ENCODE measurements at places on chromosomes 13 and 19.

- DNase-seq: no peak
Observed at GRCh38 chr13:110662091-110662490, 43.8 kb downstream of the CARS2 start.

DNA sequence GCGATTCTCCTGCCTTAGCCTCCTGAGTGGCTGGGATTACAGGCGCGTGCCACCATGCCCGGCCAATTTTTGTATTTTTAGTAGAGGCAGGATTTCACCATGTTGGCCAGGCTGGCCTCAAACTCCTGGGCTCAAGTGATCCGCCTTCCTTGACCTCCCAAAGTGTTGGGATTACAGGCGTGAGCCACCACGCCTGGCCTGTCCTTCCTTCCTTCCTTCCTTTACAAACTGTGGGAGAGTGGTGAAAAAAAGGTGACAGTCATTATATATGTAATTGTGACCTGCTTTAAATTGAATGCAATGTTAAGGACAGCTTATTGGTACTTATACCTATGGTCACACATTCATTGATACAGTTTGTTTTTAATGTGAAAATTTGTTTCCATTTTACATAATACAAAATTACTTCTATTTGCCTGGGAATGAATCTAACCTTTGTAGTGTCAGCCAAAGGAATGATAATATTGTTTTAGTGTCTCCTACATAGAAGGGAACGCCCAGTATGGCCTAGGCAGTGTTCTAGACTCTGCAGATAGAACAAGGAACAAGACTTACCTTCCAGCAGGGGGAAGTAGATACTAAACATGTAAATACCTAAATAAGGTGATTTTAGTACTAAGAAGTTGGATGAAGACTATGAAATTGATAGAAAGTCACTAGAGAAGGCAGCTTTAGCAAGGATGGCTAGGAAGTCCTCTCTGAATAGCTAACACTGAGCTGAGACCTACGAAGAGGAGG is 146.3 kb downstream of the GGACT start:
- DNase-seq: no peak

- DNase-seq: no peak
Observed at GRCh38 chr13:51856998-51857397, 4.8 kb upstream of the CCDC70 start.

DNA sequence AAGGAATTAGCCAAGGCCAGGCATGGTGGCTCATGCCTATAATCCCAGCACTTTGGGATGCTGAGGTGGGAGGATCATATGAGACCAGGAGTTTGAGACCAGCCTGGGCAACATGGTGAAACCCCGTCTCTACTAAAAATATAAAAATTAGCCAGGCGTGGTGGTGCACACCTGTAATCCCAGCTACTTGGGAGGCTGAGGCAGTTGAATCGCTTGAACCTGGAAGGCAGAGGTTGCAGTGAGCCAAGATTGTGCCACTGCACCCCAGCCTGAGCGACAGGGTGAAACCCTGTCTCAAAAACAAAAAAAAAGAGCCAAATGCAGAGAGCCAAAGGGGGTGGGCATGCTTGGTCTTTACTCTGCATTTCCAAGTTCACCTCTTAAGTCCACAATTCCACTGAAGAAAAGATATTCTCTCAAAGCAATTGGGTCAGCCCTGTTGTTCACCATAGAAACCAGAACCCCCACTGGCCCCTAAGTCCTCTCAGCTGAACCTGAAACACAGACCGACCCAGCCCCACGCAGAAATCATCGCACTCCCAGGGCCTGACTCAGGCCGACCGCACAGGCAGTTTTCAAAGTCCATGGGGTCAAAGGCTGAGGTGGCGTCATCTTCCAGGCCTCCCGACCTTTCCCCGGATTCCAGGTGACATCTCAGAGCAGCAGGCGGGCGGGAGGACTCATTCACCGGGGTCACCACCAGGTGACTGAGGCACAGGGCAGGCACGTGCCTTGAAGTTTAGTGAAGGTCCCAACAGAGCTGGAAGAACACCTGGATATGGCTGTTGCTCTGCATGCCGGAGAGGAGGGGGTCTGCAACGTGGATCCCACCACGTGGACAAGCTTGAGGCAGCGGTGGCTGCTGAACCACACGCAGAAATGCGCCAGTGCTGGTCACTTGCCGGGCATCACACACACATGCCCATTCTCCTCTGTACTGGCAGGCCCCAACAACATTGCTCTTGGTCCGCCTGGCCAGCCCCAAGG is 33.1 kb downstream of the SLC25A42 start:
- no peak for DNase-seq

DNA sequence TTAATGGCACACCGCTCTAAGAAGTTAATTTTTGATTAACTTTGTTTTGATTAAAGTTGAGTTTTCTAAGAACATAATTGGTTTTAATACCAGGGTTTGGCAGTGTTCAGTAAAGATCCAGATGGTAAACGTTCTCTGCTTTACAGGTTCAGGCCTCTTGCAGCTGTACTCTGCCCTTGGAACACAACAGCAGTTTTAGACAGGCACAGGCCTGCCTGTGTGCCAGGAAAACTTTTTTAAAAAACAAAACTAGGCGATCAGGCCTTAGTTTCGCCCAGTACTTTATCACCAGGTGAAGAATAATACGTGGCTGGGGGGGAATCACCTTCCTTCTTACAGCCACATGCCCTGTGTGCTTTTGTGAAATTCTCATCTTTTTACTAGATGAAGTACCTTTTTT is 38.0 kb upstream of the TEX29 start:
- no peak for DNase-seq

- DNase-seq: no peak
Observed at GRCh38 chr19:29323021-29323430, 110.1 kb upstream of the UQCRFS1 start.

- DNase-seq: no peak
Observed at GRCh38 chr13:33639626-33640080, 178.3 kb upstream of the RFC3 start.

- no peak for DNase-seq
Observed at GRCh38 chr13:85469320-85469719, 329.9 kb downstream of the SLITRK6 start.

- no peak for DNase-seq
Observed at GRCh38 chr19:32566246-32566830, 14.7 kb upstream of the PDCD5 start.

DNA sequence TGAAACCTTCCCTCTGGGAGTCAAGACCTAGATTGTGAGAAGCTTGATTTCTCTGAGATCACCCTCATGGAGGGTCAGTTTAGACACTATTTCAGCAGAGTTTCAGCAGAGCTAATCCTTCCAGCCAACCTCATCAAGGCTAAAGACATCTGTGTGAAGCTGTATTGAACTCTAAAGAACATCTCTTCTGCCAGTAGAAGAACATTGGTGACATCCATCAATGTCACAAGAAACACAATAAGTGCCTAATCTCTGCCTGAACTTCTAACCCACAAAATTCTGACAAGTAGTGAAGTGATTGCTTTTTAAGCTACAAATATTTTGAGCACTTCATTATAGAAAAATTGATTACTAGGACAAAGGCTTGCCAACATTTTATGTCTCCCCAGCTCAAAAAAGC is 475.8 kb upstream of the PCDH20 start:
- no peak for DNase-seq

- DNase-seq: no peak
Observed at GRCh38 chr19:46958532-46958931, 61.1 kb upstream of the NPAS1 start.

- DNase-seq: no peak
Observed at GRCh38 chr19:6224308-6224675, 55.5 kb downstream of the MLLT1 start.

DNA sequence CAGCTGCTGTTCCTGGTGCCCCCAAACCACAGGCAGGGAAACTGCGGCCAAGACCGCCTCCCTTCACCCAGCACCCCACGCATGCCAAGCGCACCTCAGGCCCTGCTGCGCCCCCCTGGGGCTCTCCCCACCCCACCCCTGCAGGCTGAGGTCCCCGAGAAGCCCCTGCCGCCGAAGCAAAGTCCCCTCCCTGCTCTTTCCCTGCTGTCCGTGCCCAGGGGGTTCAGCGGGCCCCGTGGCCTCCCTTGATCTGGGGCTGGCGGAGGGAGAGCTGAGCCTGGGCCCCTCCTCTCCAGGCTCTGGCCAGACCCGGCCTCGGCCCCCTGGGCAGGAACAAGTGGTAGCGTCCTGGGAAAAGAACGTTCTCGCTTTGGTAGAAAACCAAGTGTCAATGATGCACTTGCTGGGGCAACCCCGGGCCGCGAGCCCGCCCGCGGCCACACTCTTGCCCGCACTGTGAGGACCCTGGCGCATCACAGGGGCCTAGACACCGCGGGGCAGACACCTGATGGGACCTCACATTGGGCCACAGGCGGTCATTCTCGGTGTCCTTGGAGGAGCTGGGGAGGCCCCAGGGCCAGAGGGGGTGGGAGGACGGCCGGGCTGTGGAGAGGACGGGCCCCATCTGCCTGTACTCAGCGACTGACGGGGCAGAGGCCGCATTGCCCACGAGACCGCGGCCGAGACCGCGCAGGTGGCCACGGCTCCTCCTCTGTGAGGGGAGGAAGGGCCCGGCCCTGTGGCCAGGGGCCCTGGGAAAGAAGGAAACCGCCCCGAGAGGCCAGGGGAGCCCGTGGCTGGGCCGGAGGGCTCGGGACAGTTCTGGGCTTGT is 29.0 kb downstream of the GPX4 start:
- DNase-seq: no peak

- DNase-seq: peak; percentile 55
Observed at GRCh38 chr19:51573331-51573730, 2.2 kb downstream of the ZNF175 start.

- DNase-seq: no peak
Observed at GRCh38 chr19:48711106-48711662, 8.3 kb downstream of the MAMSTR start.

- DNase-seq: no peak
Observed at GRCh38 chr13:78909276-78909675, 250.3 kb upstream of the OBI1 start.

DNA sequence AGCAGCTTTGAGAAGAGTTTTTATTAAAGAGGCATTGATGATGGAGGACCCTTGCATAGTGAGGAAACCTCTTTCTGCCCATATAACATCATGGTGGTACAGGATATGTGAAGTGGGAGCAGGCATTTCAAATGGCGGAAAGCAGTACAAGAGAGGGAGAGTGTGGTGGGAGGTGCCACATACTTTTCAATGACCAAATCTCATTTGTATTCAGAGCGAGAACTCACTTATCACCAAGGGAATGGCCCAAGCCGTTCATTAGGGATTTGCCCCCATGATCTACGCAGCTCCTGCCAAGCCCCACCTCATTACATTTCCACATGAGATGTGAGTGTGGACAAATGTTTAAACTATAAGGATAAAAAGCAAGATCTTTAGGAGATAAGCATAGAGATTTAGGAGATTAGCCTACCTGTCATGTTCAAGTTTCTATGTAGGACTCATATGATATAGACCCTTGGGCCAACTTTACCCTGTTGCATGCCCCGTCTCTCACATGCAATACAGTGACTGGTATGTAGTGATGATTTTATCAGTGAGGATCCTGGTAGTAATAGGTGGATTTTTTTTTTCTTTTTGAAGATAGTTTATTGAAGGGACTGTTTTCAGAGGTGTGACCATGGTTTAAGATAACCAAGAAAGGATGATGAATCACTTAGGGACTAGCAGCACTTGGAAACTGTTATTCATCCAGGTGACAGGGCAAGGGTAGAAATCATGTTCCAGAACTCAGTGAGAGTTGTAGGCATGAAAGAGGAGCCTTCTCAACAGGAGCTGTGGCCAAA is 38.3 kb downstream of the DNAJC15 start:
- no peak for DNase-seq

GRCh38 chr13:58953638-58954037 is 1210.1 kb downstream of the DIAPH3 start:
- no peak for DNase-seq
